ENCODE measurements at places on chromosomes 13 and 19. TPM values are rescaled to one million over a fixed set of nuclear protein-coding genes. Genes with fewer than 3 reads are reported as not detected.
A peak's percentile ranks its signal among the peaks of the same experiment; 100 is the strongest.

DNA sequence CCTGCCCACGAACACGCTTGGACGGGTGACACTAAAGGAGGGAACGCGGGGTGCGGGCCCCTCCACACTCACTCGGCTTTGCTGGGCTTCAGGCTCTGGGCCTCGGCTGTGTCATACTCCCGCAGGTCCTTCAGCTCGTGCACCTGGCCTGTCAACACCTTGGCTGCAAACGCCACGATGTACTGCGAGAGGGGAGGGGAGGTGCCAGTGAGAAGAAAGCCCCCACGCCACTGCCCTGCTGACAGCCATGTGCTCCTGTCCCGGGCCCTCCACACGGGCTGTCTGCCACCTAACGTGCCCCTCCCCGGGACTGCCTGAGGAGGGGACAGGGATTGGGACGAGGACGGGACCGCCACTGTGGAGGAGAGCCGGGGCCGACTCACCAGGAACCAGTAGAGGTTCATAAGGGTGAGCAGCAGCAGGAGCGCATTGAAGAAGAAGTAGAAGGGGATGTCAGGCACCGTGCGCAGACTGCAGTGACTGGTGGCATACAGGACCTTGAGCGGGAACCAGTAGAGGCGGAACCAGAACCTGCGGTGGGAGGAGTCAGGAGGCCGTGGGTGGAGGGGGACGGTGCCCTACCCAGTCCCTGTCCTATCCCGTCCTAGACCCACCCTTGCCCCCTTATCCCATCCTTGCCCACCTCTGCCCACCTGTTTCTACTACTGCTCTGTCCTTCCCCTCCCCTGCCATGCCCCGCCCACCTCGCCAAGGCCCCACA lies 16.9 kb downstream of the CERS1 start:
- H3K27ac ChIP-seq: no peak overlapping the region
- no peak for DNase-seq
- no peak overlapping the region for H3K4me3 ChIP-seq
- no peaks in the 10 kb centered on the region for H3K36me3 ChIP-seq
- H3K27me3 ChIP-seq: no peaks in the 10 kb centered on the region

DNA sequence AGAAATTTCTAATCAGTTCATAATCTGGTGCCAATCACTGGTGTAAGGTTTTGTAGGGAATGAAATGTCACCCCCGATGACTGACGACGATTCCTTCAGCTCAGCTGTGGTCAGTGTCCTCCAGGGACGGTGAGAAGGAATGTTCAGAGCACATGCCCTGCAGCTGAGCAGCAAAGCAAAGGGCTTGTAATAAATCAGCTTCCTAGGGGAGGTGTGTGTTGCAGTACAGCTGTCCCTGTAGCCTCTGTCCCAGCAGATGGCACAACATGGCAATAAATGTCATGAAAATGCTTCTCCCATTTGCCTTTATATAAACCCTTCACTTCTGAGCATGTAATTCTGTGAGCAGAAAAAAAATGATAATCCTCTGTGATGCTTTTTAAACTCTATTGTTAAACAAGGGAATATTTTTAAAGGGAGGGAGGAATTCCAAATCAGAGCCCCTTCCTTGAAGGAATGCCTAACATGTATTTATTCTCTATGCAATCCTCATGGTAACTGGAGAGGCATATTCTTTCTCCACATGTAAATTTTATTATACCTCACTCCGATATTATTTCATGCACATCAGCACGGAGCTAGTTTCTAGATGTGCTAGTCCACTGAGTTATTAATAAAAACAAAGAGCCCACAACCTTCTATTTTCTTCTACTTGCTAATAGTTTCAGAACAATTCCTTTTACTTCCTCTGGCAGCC lies 102.5 kb downstream of the FAM216B start:
- no peak overlapping the region for H3K4me3 ChIP-seq
- H3K4me1 ChIP-seq: peaks cover 8% of the 10 kb centered on the region
- no peak for DNase-seq
- H3K27ac ChIP-seq: no peak overlapping the region
- H3K36me3 ChIP-seq: peaks cover 8% of the 10 kb centered on the region

GRCh38 chr13:113897161-113897560 lies 33.3 kb upstream of the GAS6 start:
- DNase-seq: no peak
- H3K4me3 ChIP-seq: no peak overlapping the region
- H3K36me3 ChIP-seq: no peaks in the 10 kb centered on the region
- peaks cover 31% of the 10 kb centered on the region for H3K27me3 ChIP-seq
- H3K27ac ChIP-seq: peak overlapping the region; percentile 44
- H3K4me1 ChIP-seq: no peaks in the 10 kb centered on the region

GRCh38 chr19:30920222-30920621 lies 429.0 kb downstream of the TSHZ3 start:
- H3K36me3 ChIP-seq: no peaks in the 10 kb centered on the region
- H3K4me3 ChIP-seq: no peak overlapping the region
- H3K27me3 ChIP-seq: no peaks in the 10 kb centered on the region
- H3K27ac ChIP-seq: no peak overlapping the region

GRCh38 chr19:13042443-13043130 lies 47.3 kb downstream of the NFIX start:
- H3K27ac ChIP-seq: no peak overlapping the region
- peaks cover 19% of the 10 kb centered on the region for H3K27me3 ChIP-seq
- H3K36me3 ChIP-seq: no peaks in the 10 kb centered on the region
- H3K4me3 ChIP-seq: no peak overlapping the region
- H3K4me1 ChIP-seq: peaks cover 4% of the 10 kb centered on the region

DNA sequence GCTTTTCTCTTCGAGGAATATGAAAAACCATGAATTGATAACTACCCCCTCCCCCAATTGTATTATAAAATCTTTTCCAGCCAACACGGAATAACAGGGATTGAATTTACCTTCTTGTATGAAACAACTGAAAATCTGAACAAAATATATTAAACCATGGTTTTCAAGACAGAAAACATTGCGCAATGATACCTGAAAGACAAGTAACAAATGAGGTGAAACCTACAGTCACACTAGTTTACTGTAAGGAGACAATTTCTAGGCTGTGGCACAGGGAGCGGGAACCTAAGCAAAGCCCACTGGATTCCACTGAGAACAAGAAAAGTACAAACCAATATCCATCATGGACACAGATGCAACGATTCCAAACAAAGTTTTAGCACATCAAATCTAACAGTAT lies 53.4 kb downstream of the ZNF283 start:
- no peak overlapping the region for H3K27ac ChIP-seq

DNA sequence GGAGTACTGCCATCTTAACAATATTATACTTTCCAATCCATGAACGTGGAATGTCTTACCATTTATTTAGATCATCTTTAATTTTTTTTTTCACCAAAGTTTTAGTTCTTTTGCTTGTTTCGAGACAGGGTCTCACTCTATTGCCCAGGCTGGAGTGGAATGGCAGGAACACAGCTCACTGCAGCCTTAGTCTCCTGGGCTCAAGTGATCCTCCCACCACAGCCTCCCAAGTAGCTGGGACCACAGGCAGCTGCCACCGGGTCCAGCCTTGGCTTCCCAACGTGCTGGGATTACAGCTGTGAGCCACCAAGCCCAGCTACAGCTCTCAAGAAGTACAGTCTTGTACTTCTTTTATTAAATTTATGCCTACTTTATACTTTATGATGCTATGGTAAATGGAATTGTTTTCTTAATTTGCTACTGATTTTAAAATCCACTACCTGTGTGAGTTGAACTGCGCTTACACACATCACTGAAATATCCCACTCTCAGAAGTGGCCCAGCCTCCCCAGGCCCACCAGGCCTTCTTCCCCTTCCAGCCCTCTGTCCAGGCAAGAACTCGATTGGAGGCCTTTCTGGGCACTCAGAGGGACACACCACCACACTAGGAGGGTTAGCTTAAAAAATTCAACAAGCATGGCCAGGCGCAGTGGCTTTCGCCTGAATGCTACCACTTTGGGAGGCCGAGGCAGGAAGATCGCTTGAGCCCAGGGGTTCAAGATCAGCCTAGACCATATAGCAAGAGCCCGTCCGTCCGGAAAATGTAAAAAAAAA lies 1.0 kb upstream of the PGLS start:
- no peaks in the 10 kb centered on the region for H3K36me3 ChIP-seq
- H3K4me1 ChIP-seq: peaks cover 50% of the 10 kb centered on the region
- peak overlapping the region; percentile 98 for H3K4me3 ChIP-seq
- DNase-seq: no peak
- no peak overlapping the region for H3K27ac ChIP-seq

GRCh38 chr19:18408053-18408476 lies 10.6 kb upstream of the LRRC25 start:
- peaks cover 8% of the 10 kb centered on the region for H3K27me3 ChIP-seq
- H3K4me1 ChIP-seq: peaks cover 21% of the 10 kb centered on the region
- peak overlapping the region; percentile 36 for H3K4me3 ChIP-seq

DNA sequence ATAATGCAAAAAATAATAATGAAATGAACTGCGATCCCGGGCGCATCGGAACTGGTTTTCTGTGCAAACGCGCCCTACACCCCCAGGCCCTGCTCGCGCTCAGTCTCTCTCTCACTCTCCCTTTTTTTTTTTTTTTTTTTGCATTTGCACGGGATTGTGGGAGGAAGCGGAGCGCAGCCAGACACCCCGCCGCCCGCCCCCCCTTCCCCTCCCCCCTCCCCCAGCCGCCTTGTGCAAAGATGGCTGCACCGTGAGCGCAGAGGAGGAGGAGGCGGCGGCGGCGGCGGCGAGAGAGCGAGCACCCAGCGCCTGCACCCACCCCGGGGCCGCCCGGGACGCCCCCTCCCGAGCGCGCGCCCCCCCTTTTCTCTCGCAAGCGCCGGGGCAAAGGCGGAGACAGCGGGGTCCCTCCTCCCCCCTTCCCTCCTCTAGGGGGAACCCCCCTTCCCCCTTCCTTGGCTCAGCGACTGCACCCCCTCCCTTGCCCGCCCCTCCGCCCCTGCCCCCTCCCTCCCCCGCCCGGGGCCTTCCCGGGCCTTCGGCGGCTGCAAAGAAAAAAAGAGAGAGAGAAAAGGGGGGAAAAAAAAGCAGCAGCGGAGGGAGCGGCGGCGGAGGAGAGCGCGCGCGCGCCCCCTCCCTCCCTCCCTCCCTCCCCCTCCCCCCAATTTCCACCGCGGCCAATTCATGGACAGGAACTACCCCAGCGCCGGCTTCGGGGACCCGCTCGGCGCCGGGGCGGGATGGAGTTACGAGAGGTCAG lies at the start of gene PRR12:
PRR12 (plus strand) TSS at position 212 of the 760 bp plus-strand sequence; CDS start at position 685, 473 bp downstream.
- peaks cover 15% of the 10 kb centered on the region for H3K36me3 ChIP-seq
- peak within 1 kb of the TSS; percentile 97 for H3K27ac ChIP-seq
- peak; percentile 74 for DNase-seq
- peaks cover 26% of the 10 kb centered on the region for H3K4me1 ChIP-seq
- H3K27me3 ChIP-seq: no peaks in the 10 kb centered on the region

DNA sequence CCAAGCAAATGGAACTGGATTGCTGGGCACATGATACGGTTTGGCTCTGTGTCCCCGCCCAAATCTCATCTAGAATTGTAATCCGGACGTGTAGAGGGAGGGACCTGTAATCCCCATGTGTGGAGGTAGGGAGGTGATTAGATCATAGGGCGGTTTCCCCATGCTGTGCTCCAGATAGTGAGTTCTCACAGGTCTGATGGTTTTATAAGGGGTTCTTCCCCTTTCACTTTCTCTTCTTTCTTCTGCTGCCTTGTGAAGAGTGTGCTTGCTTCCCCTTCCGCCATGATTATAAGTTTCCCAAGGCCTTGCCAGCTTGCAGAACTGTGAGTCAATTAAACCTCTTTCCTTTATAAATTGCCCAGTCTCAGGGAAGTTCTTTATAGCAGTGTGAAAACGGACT lies 32.6 kb upstream of the MTIF3 start:
- H3K27ac ChIP-seq: peak overlapping the region; percentile 86
- H3K36me3 ChIP-seq: peaks cover 7% of the 10 kb centered on the region
- H3K4me1 ChIP-seq: peaks cover 15% of the 10 kb centered on the region
- H3K4me3 ChIP-seq: peak overlapping the region; percentile 70
- peak; percentile 83 for DNase-seq

The PGLYRP1 gene
- polyA plus RNA-seq: not detected

DNA sequence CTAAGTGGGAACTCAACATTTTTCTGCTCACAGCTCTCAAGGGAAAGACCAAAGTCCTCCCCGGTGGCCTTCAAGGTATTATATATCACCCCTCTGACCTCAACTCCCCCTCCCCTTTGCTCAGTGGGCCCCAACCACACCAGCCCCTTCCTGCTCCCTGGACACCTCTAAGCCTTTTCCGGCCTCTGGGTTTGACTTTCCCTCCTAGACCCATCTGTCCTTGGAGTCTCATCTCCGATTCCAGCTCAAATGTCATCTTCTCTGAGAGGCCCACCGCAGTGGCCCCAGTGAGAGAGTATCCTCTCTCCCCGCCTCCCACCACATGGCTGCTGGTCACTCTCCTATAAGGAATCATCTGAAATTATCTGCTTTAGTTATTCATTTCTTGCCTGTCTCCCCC lies 941 bp upstream of the UHRF1 start:
- peak overlapping the region; percentile 74 for H3K4me3 ChIP-seq
- H3K27me3 ChIP-seq: no peaks in the 10 kb centered on the region
- no peak overlapping the region for H3K27ac ChIP-seq

DNA sequence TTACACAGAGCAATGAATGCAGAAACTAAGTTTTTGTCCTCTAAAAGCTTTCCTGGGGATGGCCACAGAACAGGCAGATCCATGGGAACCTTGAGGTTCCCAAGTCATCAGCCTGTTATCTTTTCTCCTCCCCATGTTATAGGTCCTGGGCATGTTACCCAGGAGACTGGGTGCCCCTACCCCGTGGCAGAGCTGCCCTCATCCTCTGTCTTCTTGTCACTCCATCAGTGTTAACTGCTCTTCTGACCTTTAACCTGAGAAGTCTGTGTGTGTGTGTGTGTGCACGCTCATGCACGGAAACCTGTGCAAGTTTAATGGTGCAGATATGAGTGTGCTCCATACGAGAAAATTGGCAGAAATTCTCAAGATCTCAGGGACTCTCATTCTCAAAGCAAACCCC lies 43.9 kb upstream of the ZNF724 start:
- no peaks in the 10 kb centered on the region for H3K4me1 ChIP-seq
- no peak overlapping the region for H3K27ac ChIP-seq
- H3K27me3 ChIP-seq: no peaks in the 10 kb centered on the region
- DNase-seq: no peak

GRCh38 chr13:93270769-93271742 lies 44.4 kb downstream of the GPC6 start:
- H3K4me1 ChIP-seq: no peaks in the 10 kb centered on the region
- no peak overlapping the region for H3K4me3 ChIP-seq
- H3K36me3 ChIP-seq: no peaks in the 10 kb centered on the region
- no peak overlapping the region for H3K27ac ChIP-seq
- no peaks in the 10 kb centered on the region for H3K27me3 ChIP-seq

The VSTM2B gene
- not detected for polyA plus RNA-seq

DNA sequence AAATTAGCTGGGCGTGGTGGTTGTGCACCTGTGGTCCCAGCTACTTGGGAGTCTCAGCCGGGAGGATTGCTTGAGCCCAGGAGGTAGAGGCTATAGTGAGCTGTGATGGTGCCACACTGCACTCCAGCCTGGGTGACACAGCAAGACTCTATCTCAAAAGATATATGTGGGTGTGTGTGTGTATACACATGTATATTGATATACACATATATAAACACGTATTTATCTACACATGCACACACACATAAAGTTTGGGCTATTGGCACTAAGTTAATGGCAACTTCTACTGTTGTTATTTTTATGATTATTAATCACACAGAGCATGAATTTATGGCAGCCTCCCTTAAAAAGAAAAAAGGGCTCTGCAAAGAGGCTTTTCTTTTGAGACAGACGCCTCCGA lies 27.1 kb upstream of the ABCC4 start:
- H3K4me3 ChIP-seq: no peak overlapping the region
- H3K27ac ChIP-seq: no peak overlapping the region
- no peaks in the 10 kb centered on the region for H3K36me3 ChIP-seq
- DNase-seq: no peak

The GIPR gene
- polyA plus RNA-seq: not detected

- no peak overlapping the region for H3K4me3 ChIP-seq
- no peak for DNase-seq
- H3K36me3 ChIP-seq: peaks cover 19% of the 10 kb centered on the region
- no peaks in the 10 kb centered on the region for H3K27me3 ChIP-seq
Observed at GRCh38 chr19:41868120-41868988, 8.3 kb downstream of the RPS19 start.

- no peak overlapping the region for H3K27ac ChIP-seq
- no peak overlapping the region for H3K4me3 ChIP-seq
- H3K36me3 ChIP-seq: peaks cover 5% of the 10 kb centered on the region
Observed at GRCh38 chr13:45604892-45605291, 10.6 kb downstream of the ERICH6B start.
